Natural killer cell treated with Interleukin-12 subunit alpha and Interleukin-12 subunit beta and Interleukin-15 and Interleukin-18, amount 100 ng/mL, for 72 hours (primary cell): ENCODE measurements at places on chromosomes 7 and 10. TPM values are rescaled to one million over a fixed set of nuclear protein-coding genes. Genes with fewer than 3 reads are reported as not detected.

DRGX gene
- not detected for total RNA-seq

NFE2L3 gene
- 21.3 TPM for total RNA-seq

SH2B2 gene
- total RNA-seq: 2.4 TPM

ARHGAP12 gene
- total RNA-seq: 5.3 TPM

CPA4 gene
- not detected for total RNA-seq

CREM gene
- total RNA-seq: 119 TPM

GALNT17 gene
- total RNA-seq: not detected

TMEM178B gene
- 9.0 TPM for total RNA-seq

RBP4 gene
- total RNA-seq: not detected

TRIL gene
- total RNA-seq: 0.11 TPM

PRKG1 gene
- total RNA-seq: not detected
